Purkinje cell (primary cell): ENCODE measurements at places on chromosomes 12 and 14. TPM values are rescaled to one million over a fixed set of nuclear protein-coding genes. Genes with fewer than 3 reads are reported as not detected.

The CRY1 gene
- polyA plus RNA-seq, result 13.0 and 14.2 TPM in 2 replicates

The CPSF2 gene
- polyA plus RNA-seq, result 12.5 and 30.0 TPM in 2 replicates

The PPP1R3E gene
- polyA plus RNA-seq, result 37.3 and 59.4 TPM in 2 replicates

The SERPINA1 gene
- polyA plus RNA-seq, result 0.42 TPM in 1 of 2 replicates, not detected in the other

The LACRT gene
- not detected in 2 replicates for polyA plus RNA-seq

The BMAL2 gene
- polyA plus RNA-seq, result 0.83 TPM in 1 of 2 replicates, not detected in the other
